ENCODE measurements at places on chromosomes 7 and 10. TPM values are rescaled to one million over a fixed set of nuclear protein-coding genes. Genes with fewer than 3 reads are reported as not detected.

DNA sequence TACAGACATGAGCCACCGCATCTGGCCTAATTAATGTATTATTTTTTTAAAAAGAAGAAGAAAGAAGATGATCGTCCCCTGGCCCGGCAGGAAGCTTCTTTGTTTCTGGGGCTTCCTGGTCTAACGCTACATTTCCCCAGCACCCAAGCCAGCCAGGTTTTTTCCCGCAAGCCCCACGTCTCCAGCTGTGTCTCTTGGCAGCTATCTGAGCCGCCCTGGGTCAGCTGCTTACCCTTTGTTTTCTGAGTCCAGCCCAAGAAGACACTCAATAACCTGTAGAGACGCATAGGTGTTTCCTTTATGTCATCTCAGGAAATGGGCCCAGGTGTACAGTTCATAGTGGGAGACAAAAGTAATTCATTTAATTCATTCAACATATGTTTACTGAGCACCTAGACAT, 110.2 kb downstream of the MTPAP start:
- H3K4me1 ChIP-seq: no peaks in the 10 kb centered on the region
- no peak for DNase-seq
- no peaks in the 10 kb centered on the region for H3K36me3 ChIP-seq

DNA sequence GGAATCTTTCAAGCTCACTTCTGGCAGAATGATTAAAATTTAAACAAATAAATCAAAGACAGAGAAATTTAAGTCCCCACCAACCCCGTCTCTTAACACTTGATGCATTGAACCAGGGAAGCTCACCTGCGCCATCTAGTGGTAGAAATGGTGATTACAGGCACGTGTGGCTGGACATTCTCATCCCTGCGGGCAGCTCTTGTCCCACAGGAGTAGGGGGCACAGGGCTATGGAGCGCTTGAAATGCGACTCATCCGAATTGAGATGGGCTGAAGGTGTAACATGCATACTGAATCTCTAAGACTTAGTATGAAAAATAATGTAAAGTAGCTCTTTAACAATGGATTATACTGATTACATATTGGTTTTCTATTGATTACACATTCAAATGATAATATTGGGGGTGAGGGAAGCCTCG, 24.8 kb upstream of the SLIT1 start:
- H3K4me1 ChIP-seq: no peaks in the 10 kb centered on the region
- H3K4me3 ChIP-seq: no peak overlapping the region
- H3K27ac ChIP-seq: no peak overlapping the region
- peaks cover 2% of the 10 kb centered on the region for H3K27me3 ChIP-seq

- H3K27me3 ChIP-seq: no peaks in the 10 kb centered on the region
- H3K27ac ChIP-seq: no peak overlapping the region
- no peaks in the 10 kb centered on the region for H3K36me3 ChIP-seq
- no peak overlapping the region for H3K4me3 ChIP-seq
- H3K4me1 ChIP-seq: no peaks in the 10 kb centered on the region
- no peak for DNase-seq
Observed at GRCh38 chr10:43867667-43868565, 219.2 kb upstream of the ZNF32 start.

GRCh38 chr10:100600218-100600617, 64.5 kb downstream of the HIF1AN start:
- H3K27me3 ChIP-seq: peaks cover 24% of the 10 kb centered on the region
- no peak for DNase-seq
- no peaks in the 10 kb centered on the region for H3K4me1 ChIP-seq
- no peak overlapping the region for H3K27ac ChIP-seq
- H3K4me3 ChIP-seq: no peak overlapping the region

- H3K4me3 ChIP-seq: no peak overlapping the region
- peaks cover 12% of the 10 kb centered on the region for H3K4me1 ChIP-seq
- no peaks in the 10 kb centered on the region for H3K36me3 ChIP-seq
- no peak for DNase-seq
- H3K27ac ChIP-seq: no peak overlapping the region
Observed at GRCh38 chr10:88978463-88978862, 12.1 kb upstream of the FAS start.

GRCh38 chr10:83375274-83375673, 764.0 kb upstream of the GHITM start:
- H3K4me3 ChIP-seq: no peak overlapping the region
- no peaks in the 10 kb centered on the region for H3K36me3 ChIP-seq
- H3K27ac ChIP-seq: no peak overlapping the region
- H3K27me3 ChIP-seq: no peaks in the 10 kb centered on the region

HOXA6 gene
- total RNA-seq: not detected

COL1A2 gene
- 0.26 TPM for total RNA-seq

SLC13A1 gene
- total RNA-seq: not detected

PKD2L1 gene
- total RNA-seq: not detected

THNSL1 gene
- total RNA-seq: 6.3 TPM

All from activated naive CD4-positive, alpha-beta T cell treated with anti-CD3 and anti-CD28 coated beads for 36 hours (primary cell).